Ovary (tissue), 10 donors: ENCODE measurements at places on chromosomes 1 and 21. TPM values are rescaled to one million over a fixed set of nuclear protein-coding genes. Genes with fewer than 3 reads are reported as not detected.

The TP73 gene
- 7.5 TPM for total RNA-seq

The ACTN2 gene
- total RNA-seq: 1.8 TPM

The CLIC6 gene
- total RNA-seq: 12.2 TPM

The C1QA gene
- total RNA-seq: 87.0 TPM

The SLC25A34 gene
- total RNA-seq: 1.9 TPM

The CDKN2C gene
- 34.6 TPM for total RNA-seq

The HSD3B1 gene
- total RNA-seq: not detected

The TBX19 gene
- total RNA-seq: 4.1 TPM

The RCSD1 gene
- 2.3 TPM for total RNA-seq
